Aortic smooth muscle cell (primary cell): ENCODE measurements at places on chromosomes 1 and 21. TPM values are rescaled to one million over a fixed set of nuclear protein-coding genes. Genes with fewer than 3 reads are reported as not detected.

METTL18 gene
- 5.4 and 9.5 TPM in 2 replicates for total RNA-seq

ERVH48-1 gene
- total RNA-seq: not detected in 2 replicates

RAP1GAP gene
- under 0.01 TPM in 1 of 2 replicates, not detected in the other for total RNA-seq

ADARB1 gene
- 4.8 and 9.1 TPM in 2 replicates for total RNA-seq

HSPB7 gene
- 4.6 and 21.6 TPM in 2 replicates for total RNA-seq

ZBED6 gene
- 7.7 and 8.3 TPM in 2 replicates for total RNA-seq

SLC66A1 gene
- total RNA-seq: 15.7 and 21.7 TPM in 2 replicates

SDE2 gene
- total RNA-seq: 22.3 and 27.1 TPM in 2 replicates

OR2M3 gene
- not detected in 2 replicates for total RNA-seq

AIRE gene
- total RNA-seq: under 0.01 TPM in 1 of 2 replicates, not detected in the other

LRRC3 gene
- total RNA-seq: 0.13 and 0.25 TPM in 2 replicates

C1orf87 gene
- not detected in 2 replicates for total RNA-seq

TNFSF18 gene
- 0.06 and 0.26 TPM in 2 replicates for total RNA-seq

SYT11 gene
- total RNA-seq: 80.1 and 93.3 TPM in 2 replicates

IQGAP3 gene
- total RNA-seq: 18.8 and 25.0 TPM in 2 replicates

BLACAT1 gene
- total RNA-seq: not detected in 2 replicates

MMEL1 gene
- 0.40 and 0.75 TPM in 2 replicates for total RNA-seq

MIXL1 gene
- total RNA-seq: not detected in 2 replicates

RAB25 gene
- total RNA-seq: not detected in 2 replicates

DCST1 gene
- total RNA-seq: not detected in 2 replicates

PBX1 gene
- 53.0 and 60.5 TPM in 2 replicates for total RNA-seq

ESPN gene
- total RNA-seq: not detected in 2 replicates

SPATA45 gene
- total RNA-seq: 0.44 and 0.53 TPM in 2 replicates

HSD11B1 gene
- total RNA-seq: 6.0 and 52.4 TPM in 2 replicates

AKR7A3 gene
- 0.50 and 1.6 TPM in 2 replicates for total RNA-seq

NUP133 gene
- total RNA-seq: 30.3 and 30.5 TPM in 2 replicates

CLEC20A gene
- not detected in 2 replicates for total RNA-seq

EPHA2 gene
- 35.3 and 35.4 TPM in 2 replicates for total RNA-seq

C1orf53 gene
- total RNA-seq: 3.9 and 6.1 TPM in 2 replicates

CNR2 gene
- not detected in 2 replicates for total RNA-seq

LCE2B gene
- total RNA-seq: not detected in 2 replicates

S100A1 gene
- total RNA-seq: 0.19 TPM in 1 of 2 replicates, not detected in the other

SLC25A44 gene
- total RNA-seq: 9.2 and 10.1 TPM in 2 replicates

SCCPDH gene
- 34.4 and 40.0 TPM in 2 replicates for total RNA-seq

BRDT gene
- not detected in 2 replicates for total RNA-seq
